ENCODE measurements at places on chromosomes 3 and 15.
A peak's percentile ranks its signal among the peaks of the same experiment; 100 is the strongest.

- no peak for DNase-seq
Measured at GRCh38 chr15:46174122-46174521, 539.3 kb downstream of the SQOR start.

DNA sequence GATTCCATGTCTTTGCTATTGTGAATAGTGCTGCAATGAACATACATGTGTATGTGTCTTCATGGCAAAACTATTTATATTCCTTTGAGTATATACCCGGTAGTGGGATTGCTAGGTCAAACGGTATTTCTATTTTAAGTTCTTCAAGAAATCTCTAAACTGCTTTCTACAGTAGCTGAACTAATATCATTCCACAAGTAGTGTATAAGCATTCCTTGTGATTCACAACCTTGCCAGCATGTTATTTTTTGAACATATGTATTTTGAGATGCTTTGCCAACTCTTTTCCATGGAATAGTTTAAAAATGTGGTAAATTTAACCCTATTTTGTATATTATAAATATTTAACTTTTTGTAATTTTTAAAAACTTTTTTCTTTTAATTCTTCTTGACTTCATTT is 592.7 kb upstream of the NAALADL2 start:
- DNase-seq, result no peak

- no peak for DNase-seq
Measured at GRCh38 chr3:12886106-12886679, 44.8 kb upstream of the RPL32 start.

DNA sequence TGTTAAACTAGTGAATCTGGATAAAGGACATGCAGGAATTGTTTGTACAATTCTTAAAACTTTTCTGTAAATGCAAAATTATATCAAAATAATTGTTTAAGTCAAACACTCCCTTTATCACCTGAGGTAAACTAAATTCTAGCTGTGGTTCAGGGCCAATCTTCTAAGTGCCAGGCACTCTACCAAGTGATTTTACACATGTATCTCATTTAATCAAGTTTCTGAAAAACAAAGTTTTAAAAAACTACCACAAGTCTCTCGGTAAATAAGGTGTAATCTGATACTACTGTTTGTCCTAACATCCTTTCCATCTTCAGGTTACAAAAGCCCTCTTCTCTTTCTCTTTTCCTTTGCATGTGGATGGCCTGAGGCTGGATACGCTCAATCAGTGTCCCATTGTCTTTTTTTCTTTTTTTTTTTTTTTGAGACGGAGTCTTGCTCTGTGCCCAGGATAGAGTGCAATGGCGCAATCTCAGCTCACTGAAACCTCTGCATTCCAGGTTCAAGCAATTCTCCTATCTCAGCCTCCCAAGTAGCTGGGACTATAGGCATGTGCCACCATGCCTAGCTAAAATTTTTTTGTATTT is 19.3 kb downstream of the IFT80 start:
- no peak for DNase-seq

DNA sequence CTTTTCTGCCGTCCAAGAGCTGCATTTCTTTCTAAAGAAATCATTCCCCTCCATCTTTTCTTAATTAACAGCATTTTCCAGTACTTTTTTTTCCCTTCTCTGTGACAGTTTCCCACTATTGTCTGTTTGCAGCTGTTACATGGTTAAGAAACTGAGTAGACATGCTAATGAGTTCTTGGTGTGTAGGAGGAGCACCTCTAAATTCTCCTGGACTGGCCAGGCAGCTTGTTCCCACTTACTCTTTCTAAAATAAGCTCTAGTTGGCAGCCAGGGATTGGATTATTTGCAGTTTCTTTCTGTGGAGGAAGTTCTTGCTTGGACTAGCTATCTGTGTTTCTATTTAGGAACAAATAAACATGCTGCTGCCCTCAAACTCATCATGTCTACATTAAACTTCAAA is 235.1 kb upstream of the GAP43 start:
- peak; percentile 69 for DNase-seq

- peak; percentile 68 for DNase-seq
Measured at GRCh38 chr15:40421246-40422157, 15.9 kb downstream of the IVD start.

DNA sequence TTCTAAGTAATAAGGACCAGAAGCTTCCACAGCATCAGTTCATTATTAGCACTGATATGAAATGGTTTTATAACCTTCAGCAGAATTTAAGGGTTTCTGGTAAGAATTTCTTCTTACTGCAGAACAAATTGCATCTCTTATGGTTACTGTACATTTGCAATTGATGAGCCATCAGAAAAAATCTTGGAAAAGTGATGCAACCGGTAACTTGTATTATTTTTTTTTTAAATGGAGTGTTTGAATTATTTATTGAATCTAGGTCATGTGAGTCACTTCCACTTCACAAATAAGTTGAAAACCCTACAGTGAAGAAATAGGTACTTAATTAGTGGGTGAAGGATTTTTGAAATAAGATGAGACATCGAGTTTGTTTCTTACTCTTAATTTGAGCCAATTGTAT is 786.0 kb downstream of the TUSC7 start:
- DNase-seq, result no peak

- no peak for DNase-seq
Measured at GRCh38 chr15:101237251-101237650, 14.6 kb downstream of the CHSY1 start.

DNA sequence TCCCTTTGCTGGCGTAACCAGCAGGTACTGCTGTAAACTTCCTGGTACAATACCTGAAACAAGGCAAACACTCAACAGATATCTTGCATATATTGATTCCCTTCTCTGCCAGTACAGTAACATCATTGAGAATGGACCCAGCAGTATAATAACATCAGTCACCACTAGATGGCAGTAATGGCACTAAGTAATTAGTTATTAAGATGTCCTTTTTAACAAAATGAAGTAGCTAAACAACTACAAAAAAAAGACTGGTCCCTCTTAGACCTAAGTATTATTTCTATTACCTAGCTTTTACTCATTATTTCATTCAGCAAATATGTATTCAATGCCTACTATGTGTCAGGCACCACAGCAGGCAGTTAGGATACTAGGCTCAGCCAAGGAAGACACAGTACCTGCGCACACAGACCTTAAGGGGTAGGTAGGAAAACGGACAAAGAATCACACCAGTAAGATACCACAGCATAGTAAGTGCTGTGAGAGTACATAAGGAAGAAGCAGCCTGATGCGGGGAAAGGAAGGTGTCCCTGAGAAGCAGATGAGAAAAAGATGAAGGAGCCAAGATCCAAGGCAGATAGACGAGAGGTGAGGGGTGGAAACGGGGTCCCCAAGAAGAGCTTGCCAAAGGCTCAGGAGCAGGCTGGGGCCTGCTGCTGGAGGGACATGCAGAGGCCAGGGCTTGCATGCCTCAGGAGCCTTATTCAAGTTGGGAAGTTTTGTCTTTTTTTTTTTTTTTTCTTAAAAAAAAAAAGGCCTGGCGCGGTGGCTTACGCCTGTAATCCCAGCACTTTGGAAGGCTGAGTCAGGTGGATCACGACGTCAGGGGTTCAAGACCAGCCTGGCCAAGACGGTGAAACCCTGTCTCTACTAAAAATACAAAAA is 102.7 kb upstream of the CHD2 start:
- peak; percentile 81 for DNase-seq

- DNase-seq, result no peak
Measured at GRCh38 chr3:120775411-120775810, 32.9 kb downstream of the GTF2E1 start.

- DNase-seq, result no peak
Measured at GRCh38 chr3:15983693-15984092, 185.9 kb upstream of the ANKRD28 start.

DNA sequence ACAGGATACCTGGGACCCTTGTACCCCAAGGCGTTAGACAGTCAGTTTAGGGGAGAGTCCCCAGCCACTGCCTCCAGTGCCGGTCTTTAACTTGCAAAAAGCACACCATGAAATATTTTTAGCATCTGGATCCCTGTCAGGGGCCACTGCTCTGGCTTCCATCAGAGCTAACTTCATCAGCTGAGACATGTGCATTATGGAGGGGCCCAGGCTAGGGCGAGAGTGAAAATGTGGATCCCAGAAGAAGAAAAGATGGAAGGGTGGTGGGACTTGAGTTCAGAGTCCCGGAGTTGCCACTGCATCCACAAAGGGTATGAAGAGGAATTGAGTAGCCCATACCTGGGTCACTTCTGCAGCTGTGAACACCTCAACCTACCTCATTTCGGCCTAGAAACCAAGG is 23.5 kb upstream of the SPATA12 start:
- peak; percentile 84 for DNase-seq

GRCh38 chr15:75647370-75648155 is at the start of gene SNX33:
Gene SNX33, plus strand, starts transcription at chr15:75647912. Its CDS starts 1,191 bp downstream, at chr15:75649103.
- DNase-seq, result peak; percentile 92

GRCh38 chr3:122025296-122025695 is 3.2 kb upstream of the ILDR1 start:
- no peak for DNase-seq

GRCh38 chr3:152650177-152650576 is 184.8 kb upstream of the P2RY1 start:
- DNase-seq, result no peak
